ENCODE measurements at places on chromosomes 6 and 20. TPM values are rescaled to one million over a fixed set of nuclear protein-coding genes. Genes with fewer than 3 reads are reported as not detected.

- DNase-seq = no peak
Measured at GRCh38 chr6:12265791-12266190, 24.4 kb upstream of the EDN1 start.

GRCh38 chr6:98957450-98957849, 9.7 kb upstream of the FBXL4 start:
- DNase-seq = no peak

DNA sequence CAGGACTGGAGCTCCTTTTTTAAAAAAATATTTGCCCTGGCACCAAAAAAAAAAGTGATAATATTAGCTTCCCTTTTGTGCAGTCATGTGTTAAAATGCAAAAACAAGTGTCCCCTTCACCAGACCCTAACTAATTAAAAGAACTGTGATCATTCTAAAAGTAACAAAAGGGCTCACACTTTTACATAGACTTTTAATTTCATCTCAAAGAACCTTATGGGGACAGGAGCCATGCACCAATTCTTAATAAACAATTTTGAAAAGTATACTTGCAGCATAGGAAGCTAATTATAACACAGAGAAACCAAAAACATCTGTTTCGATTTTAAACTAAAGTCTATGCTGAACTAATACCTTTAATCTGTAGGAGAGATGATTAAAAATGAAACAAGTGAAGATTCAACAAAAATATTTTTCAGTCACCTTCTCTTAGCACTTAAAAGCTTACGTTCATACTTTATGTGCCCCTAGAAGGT, 17.3 kb downstream of the STX7 start:
- peak; percentile 69 for DNase-seq

CNR1 gene
- polyA plus RNA-seq = 1.3 TPM

DNA sequence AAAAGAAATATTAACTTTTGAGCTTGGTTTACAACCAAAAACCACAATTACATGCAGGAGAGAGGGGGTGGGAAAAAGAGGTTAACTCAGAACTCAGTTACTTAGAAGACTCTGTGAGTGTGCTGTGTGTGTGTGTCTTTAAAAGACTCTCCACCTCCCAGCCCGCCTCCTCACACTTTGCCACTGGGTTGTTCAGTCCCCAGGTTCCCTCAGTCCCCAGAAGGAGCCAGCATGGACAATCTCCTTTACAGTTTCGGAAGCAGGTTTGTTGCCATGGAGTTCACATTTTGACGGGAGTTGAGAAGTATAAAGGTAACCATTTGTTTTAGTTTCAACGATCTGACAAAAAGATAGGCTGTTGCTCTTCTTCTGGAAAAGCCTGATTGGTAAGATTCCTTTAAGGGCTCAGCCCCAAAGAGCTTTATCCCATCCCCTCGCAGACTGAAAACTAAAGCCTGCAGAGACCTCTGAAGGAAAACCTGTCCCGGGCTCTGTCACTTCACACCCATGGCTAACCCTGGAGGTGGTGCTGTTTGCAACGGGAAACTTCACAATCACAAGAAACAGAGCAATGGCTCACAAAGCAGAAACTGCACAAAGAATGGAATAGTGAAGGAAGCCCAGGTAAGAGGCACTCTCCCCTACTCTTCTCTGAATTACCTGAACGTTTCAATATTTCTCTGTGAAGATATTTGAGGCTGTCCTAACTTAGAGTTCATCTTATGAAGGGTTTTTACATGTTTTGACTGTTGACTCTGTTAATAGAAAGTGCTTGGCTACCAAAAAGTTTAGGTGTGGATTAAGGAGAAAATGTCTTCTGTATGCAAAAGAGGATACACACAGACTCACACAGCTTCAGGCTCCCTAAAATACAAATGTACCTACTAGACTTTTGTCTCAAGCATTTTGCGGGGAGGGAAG, at the start of gene SPTLC3:
TSS of gene SPTLC3 (plus strand) at position 212 of the 921 bp plus-strand sequence. CDS start at position 508, 296 bp downstream.
- DNase-seq = no peak
